ENCODE measurements at places on chromosomes 11 and 22.

GRCh38 chr11:79374727-79375126, 66.1 kb downstream of the TENM4 start:
- ATAC-seq, result no peak

DNA sequence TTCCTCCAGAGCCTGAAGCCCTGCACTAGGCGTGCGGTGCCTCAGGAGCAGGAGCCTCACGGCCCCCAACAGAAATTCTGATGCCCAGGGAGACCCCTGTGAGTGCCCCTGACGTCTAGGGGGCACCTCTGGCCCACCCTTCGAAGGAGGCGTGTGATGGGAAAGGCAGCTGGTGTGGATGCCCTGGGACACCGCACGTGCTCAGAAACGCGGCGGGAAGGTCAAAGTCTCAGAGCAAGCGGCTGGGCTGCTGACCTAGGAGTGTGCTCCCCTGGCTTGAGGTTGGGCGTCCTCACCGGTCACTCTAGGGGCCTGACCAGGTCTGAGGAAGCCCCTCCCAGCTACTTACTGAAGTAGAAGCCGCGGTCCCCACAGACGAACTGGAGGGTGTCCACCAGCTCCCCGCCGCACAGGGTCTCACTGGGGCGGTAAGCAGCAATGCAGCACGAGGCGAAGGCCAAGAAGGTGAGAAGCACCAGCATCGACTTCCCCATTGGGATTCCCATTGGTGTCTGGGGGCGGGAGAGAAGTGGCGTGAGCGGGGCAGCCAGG, 4.1 kb downstream of the IGF2 start:
- ATAC-seq, result no peak

DNA sequence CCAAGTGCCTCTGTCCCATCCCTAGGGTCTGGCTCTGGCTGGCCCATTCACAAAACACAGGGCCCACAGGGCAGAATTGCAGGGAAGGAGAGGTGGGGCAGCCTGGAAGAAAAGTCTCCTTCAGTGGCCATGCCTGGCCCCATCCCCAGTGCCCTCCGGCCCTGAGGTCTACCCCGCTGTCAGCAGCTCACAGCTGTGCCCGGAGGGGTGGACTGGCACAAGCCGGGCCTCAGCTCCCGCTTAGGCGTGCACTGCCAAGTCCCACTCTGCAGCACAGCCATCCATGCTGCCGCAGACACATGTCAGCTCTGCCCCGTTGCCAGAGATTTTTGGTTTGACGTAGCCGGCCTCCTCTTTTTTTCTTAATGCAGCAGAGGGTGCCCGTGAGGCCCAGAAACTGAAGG, 3.9 kb upstream of the SCN2B start:
- peak; percentile 16 for ATAC-seq

DNA sequence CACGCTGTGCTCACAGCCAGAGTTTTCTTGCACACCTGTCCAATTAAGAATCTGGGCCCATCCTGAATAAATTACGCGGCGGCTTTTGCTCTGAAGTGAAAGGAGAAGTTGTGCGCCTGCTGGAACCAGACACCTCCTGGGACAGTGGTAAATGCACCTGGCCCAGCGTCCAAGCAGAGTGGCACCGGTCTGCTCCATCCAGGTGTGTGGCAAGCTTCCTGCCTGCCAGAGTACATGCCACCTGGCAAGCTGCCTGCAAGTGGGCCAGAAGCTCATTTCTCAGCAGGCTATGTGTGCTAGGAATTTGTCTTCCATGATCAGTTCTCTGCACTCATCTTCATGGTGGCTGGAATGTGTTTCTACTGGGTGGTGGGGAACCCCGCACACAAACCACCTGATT, 660.6 kb downstream of the ETS1 start:
- ATAC-seq, result no peak

DNA sequence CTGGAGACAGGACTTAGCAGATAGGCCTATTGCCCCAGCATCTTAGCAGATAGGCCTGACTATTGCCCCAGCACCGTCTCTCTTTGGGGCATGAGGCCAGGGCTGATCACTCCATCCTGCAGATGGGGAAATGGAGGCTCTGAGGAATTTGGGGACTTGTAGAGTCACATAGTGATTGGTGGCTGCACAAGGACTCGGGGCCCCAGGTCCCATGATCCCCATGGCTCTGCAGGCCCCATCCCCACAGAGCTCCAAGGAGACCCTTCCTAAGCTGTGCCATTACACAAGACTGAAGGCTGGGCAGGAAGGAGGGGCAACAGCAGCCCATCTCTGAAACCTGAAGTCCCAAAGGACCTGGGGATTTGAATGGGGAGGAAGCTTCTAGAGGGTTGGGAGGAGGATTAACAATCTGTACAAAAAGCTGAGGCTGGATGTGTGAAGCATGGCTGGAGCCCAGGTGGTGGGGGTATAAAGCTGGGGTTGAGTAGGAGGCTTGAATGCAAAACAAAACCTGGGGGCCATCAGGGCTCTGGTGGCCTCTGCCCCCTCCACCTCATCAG, 1.6 kb downstream of the ARAP1 start:
- ATAC-seq, result no peak

DNA sequence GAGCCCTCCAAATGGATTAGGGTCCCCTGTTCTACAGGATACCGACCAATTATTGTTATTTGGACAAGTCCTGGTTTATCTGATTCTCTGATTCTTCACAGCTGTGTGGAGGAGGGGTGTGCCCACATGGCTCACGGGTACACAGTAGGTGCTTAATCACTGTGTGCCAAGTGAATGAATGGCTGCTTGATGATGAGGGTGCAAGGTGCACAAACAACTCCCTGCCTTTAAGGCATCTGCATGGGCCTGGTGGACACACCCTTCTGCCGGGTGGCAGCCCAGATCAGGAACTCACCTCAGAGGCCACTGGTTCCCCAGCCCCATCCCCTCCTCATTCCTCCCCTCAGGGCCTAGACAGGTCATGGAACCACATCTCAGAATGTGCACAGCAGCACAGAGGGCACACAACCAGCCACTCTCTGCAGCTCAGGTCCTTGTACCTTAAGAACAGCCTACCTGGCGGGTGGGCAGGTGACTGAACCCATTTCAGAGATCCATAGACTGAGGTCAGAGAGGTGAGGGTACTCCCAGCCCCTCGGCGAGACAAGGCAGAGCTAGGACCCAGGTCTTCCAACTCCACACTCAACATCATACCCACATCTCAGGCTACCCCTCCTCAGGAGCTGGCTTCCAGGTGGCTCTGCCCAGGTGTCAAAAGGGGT, 50.3 kb downstream of the SHANK2 start:
- no peak for ATAC-seq

GRCh38 chr22:22666307-22667091, 22.1 kb downstream of the GGTLC2 start:
- peak; percentile 81 for ATAC-seq

DNA sequence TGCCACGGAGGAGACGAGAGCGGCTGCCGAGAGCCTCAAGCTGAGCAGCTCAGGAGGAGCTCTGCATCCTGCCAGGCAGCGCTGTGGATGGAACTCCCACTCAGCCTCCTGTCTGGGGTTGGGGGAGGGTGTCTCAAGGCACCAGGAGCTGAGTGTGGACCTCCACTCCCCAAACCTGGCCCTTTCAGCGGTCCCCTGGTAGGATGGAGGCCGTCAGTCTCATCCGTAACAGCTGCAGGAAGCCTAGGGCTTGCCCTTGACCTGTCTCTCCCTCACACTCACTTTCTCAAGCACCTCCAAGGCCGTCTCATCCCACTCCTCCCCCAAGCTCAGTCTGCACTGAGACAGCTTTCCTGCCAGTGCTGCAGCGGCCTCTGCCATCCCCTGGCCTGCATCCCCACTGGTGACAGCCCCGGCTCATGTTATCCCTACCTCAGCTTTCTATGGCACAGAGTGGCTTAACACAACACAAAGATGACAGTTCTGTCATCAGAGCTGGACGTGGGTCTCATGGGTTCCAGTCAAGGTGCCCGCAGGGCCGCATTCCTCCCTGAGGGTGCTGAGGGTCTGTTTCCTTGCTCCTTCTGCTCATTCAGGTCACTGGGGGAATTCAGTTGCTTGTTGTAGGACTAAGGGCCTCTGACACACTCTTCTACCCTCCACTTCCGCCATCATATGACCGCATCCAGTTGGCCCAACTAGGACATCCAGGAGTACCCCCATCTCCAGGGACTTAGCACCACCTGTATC, 341.9 kb upstream of the B3GAT1 start:
- no peak for ATAC-seq

GRCh38 chr22:45529971-45530575, 27.4 kb downstream of the FBLN1 start:
- no peak for ATAC-seq

DNA sequence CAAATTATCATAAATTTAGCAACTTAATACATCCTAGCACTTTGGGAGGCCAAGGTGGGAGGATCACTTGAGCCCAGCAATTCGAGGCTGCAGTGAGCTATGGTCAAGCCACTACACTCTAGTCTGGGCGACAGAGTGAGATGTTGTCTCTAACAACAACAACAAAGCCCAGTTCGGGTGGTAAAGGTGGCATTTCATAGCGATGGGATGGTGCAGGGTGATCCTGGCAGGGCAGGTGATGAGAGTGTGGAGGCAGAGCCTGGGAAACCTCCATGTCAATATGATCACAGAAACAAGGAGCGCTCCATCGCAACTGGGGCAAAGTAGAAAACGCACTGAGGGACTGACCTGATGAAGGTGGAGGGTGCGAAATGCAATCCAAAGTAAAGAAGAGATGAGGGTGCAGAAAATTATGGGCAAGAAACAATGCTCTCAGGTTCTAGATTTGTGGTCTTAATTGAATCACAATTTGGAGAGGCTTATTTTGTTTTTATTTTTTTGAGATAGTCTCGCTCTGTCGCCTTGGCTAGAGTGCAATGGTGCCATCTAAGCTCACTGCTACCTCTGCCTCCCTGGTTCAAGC, 32.8 kb upstream of the CLDN5 start:
- no peak for ATAC-seq

DNA sequence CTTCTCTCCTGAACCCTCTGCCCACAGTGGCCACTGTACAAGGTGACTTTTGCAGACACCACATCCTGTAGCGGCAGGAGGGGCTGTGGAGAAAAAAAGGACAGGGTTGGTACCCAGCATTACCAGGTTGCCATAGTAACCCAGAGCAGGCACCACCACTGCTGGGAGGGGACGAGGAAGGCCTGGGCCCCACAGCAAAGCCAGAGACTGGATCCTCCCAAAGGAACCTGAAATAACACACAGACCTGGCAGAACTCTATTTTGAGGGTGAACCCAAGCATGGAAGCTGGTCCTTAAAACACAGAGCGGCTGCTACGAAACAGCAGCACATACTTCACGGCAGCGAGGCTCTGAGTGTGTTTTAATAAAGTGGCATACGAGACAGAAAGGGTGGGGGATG, 380.6 kb downstream of the CTTN start:
- ATAC-seq, result no peak

DNA sequence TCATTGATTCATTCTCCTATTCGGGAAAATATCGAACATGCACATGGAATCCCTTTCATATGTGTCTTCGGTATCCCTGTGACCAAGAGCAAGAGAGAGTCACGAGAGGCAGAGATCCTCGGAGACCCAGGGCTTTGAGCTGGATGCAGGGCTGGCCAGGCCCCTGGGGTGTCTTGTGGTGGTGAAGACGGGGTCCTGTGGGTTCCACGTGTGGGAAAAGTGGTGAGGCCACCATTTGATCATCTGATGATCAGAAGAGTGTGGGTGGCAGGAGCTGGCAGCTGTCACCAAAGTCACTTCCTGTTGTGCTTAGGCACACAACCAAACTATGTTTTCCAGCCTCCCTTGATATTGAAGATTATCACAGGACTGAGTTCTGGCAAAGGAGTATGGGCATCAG, 94.0 kb downstream of the BRD1 start:
- ATAC-seq, result no peak

- ATAC-seq, result no peak
Observed at GRCh38 chr11:86595451-86595850, 77.0 kb downstream of the ME3 start.

DNA sequence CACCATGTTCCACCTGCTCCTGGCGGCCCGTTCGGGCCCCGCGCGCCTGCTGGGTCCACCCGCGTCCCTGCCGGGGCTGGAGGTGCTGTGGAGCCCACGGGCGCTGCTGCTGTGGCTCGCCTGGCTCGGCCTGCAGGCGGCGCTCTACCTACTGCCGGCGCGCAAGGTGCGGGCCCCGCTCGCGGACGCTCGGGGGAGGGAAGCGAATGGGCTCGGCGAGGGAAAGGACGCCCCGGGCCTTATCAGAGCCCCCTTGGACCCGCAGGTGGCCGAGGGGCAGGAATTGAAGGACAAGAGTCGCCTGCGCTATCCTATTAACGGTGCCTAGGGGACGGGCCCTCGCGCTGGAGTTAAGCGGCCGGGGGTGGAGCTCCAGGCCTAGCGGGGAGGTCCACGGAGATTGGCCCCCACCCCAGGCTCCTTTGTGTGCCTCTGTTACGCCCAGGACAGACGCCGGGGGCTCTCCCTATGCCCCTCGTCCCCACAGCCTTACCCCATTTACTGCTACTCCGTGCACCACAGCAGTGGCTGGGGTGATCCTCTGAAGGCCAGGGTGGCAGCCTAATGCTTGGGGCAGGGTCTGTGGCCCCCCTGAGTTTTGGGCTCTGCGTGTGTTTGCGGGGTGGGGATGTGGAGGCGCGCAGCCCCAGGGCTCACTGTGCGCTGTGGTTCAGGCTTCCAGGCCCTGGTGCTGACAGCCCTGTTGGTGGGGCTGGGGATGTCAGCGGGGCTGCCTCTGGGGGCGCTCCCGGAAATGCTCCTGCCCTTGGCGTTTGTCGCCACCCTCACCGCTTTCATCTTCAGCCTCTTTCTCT, 1.1 kb downstream of the TM7SF2 start:
- ATAC-seq, result peak; percentile 67

DNA sequence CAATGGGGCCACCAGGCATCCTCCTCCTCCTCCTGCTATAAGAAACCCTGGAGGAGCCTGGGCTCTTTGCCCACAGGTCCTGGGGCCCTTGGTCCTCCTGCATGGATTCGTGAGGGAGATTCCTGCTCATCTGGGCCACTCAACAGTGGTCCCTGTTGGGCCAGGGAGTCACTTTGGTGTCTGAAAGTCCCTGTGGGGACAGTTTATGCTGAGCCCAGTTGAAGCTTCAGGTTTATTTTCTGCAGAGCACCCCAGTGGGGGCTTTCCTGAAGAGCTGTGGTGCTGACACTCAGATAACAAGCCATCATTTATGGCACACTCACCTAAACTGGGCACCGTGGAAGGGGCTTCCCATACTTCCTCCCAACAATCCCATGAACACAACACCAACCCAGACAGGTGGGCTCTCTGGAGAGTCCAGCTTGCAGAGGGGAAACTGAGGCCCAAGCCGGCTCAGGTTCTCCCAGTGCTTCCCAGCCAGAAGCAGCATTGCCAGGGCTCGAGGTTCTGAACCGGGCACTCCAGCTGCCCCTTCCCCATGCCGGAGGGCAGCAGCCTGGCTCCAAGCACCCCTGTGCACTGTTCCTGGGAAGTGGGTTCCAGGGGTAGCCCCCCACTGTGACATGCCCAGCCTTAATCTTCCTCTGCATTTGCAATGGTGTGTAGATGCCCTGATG, 91.3 kb downstream of the MYEOV start:
- ATAC-seq, result no peak

- ATAC-seq, result no peak
Observed at GRCh38 chr11:63841554-63841953, 2.6 kb downstream of the MARK2 start.

Data from stimulated activated memory B cell treated with anti-CD40 and anti-IgM and Interleukin-4, amounts not matched to agents 10 μg/mL and 1 μg/mL and 100 μg/mL, for 72 hours (primary cell).